ENCODE measurements at places on chromosomes 1 and 21.

DNA sequence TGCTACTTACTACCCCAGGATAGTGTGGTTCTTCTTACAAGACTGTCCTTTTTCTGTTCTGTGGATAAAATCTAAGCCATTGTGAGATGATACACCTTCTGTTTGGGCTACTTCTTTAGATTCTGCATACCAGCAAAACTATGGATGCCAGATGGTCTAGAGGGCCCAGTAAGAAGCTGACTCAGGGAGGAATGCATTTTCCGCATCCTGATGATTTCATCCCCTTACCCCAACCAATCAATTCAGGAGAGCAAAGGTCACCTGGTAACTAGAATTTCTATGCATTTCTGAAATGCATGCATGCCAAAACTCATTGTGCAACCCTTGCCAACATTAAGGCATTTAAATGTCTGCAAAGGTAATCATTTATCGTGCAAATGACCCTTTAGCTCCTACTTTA lies 285.7 kb upstream of the ZP4 start:
- DNase-seq = no peak

DNA sequence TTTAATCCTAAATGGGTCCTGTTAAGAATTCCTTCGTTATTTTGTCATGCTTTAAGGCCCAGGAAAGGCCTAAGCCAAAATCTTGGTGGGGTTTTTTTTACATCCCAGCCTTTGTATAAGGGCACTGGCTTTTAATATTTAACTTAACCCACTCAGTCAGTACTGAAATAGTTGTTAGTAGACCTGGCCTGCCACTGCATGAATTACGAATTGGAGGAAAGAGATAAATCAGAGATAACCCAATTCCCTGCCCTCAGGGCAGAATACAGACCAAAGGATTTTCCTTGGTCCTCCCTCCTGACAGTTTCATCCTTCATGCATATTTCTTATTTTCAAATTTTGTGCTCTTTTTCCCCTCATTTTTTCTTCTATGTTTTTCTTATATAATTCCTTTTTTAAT lies 193.0 kb downstream of the FASLG start:
- no peak for DNase-seq

DNA sequence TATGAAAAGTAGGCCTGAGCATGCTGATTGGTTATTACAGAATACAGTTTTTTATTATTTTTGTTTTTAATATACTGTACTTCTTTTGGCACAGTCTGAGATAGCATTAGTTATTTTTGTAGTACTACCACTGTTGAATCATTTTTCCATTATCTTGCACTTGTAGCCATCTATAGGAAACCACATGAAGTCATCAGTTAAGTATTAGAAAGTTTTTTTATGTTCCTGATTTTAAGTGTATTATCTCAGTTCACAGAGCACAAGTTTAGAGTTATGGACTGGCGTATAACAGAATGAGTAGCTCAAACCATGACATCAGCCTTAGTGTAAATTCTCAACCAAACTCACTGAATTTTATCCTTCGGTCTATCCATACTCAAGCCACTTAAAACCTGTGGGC lies 22.8 kb downstream of the DHX9 start:
- DNase-seq = no peak

DNA sequence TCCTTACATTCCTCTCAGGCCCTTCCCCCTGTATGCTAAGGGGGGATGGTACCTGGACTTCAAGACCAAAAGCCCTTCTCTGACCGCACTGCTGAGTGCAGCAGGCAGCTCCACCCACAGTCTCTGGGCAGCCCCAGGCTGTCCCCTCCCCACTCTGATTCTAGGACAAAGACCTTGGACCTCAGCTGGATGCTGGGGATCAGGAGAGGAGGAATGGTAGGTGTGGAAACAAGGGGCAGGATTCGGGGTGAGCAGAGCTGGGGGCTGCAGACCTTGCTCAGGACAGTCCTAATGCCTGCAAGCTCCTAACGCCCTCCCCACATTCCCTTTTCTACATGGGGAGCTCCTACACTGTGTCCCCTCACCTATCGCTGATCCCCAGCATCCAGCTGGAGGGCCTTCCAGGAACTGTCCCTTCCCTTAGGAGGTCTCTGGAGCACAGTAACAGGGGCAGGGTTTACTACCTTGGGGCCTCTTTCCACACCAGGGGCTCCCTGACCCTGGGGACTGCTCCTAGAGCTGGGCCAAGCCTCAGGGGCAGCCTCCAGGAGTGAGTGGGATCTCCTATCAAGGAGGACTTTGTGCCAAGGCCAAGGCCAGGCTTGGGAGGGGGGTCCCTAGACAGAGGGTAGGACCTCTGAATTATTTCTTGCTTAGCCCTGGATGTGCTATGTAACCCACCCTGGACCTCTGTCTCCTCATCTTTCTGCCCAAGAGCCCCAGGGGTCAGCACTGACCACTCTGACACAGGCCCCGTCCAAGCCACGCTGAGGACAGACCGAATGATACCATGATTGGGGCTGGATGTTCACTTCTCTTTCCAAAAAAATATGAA lies 5.6 kb downstream of the CLDN19 start:
- no peak for DNase-seq

GRCh38 chr1:38055398-38055797 lies 8.8 kb upstream of the POU3F1 start:
- no peak for DNase-seq

GRCh38 chr1:172999349-172999748 lies 51.4 kb downstream of the TNFSF18 start:
- no peak for DNase-seq

DNA sequence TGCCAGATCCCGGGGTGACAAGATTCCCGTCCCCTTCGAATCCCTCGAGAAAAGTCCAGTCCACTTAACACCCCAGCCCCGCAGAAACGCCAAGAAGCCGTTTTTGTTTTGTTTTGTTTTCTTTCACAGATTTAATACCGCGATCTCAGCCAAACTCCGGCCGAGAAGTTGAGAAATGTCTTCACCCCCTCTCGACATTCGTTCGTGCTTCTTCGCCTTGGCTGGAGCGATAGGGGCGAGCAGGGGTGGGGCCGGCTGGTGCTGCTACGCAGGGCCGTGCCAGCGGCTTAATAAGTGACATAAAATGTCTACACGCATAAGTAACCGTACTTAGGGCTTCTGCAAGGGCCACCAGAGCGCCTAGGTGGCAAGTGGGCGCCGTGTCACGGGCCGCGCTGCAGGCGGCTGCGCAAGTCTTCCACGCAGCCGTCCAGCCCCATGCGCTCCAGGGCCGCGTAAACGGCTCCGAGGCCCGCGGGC lies 4.9 kb downstream of the TNFRSF25 start:
- DNase-seq = no peak

- no peak for DNase-seq
These were observed 262.5 kb downstream of the GRIK1 start for GRCh38 chr21:29677326-29677725.

- no peak for DNase-seq
These were observed 17.3 kb downstream of the BTG2 start for GRCh38 chr1:203322500-203323179.

DNA sequence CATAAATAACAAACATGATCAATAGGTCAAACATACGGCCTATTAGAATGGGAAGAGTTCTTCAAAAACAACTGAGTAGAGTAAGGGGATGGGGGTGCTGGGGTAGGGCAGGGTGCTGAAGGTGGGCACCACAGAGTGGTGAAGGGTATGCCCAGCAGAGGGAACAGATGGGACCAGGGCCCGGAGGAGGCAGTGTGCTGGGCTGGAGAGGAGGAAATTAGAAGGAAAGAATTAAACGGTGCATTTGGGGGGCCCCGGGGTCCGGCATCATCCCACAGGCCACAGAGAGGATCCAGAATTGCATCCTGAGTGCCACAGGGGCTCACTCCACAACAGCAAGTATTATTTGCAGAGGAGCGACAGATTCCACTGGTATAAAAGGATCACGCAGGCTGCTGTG lies 94.5 kb downstream of the GLIS1 start:
- DNase-seq = no peak

DNA sequence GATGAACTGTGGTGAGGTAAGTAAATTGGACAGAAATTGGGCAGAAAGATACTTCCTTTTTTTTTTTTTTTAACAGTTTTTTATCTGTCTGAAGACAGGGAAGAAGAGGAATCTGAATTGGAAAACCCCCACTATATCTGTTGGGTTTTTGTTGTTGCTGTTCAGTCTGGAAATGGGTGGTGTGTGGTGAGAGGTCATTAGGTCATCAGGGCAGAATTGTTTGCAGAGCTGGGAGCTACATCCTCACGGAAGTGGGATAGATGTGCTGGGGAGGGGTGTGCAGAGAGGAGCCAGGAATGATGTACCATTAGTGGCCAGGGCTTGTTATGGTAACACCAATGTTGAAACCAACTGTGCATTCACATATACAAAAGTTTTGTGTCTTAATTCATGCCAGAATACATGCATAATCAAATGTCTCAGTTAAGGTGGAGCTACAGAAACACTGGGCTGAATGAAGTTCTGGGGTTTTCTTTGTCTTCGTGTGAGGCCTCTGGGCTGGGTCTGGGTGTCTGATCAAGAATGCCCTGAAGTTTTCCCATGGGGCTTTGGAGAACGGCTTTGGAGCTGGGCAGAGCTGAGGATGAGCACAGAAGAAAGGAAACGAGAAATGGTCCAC lies 12.4 kb downstream of the USP25 start:
- DNase-seq = no peak

DNA sequence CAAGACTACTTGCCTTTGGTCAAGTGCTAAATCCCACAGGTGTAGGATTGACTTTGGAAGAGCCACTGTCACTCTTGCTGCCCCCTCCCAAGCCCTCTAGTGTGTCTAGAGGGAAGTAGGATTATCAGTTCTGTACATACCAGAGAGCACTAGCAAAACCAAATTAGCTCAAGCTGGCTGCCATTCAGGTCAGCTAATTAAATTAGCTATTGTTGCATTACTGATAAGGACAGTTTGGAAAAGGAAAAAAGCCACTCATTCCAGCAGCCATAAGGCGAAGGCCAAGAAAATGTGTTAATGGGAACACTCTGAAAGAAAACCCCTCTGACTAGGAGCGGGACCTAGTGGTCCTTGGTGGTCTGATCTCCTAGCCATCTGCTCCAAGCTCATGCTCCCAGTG lies 321.7 kb downstream of the PBX1 start:
- no peak for DNase-seq

- DNase-seq = no peak
These were observed 68.3 kb upstream of the KIF26B start for GRCh38 chr1:245086389-245086969.

DNA sequence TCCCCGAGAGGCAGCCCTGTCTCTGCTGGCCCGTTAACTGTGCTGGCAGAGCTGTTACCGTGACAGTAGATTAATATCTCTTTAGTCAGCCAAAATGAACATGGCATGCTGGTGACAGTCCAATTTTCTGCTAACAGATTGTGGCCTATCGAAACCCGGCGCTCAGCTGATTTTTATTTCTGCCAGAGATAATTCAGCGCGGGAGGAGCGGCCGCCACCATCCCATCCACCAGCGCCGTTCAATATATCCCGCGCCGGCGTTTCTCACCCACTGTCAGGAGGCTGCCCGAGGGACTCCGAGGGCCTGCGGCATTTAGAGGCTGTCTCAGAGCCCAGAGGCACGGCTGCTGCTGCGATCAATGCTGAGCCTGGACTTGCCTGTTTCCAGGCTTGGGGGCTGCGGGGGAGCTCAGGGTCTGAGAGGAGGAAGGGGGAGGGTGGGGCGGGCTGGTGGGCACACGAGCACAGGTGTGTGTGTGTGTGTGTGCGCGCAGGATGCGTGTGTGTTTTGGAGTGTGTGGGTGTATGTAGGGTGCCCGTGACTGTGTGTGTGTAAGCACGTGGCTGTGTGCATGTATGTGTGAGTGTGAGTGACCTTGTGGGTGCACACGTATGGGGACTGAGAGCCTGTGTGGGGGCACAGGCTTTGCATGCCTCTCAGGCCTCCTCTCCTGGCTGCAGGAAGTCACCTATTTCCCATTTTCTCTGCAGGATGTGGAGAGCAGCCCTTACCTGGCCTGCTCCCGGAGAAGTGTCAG lies 109.7 kb upstream of the ACTRT2 start:
- no peak for DNase-seq

DNA sequence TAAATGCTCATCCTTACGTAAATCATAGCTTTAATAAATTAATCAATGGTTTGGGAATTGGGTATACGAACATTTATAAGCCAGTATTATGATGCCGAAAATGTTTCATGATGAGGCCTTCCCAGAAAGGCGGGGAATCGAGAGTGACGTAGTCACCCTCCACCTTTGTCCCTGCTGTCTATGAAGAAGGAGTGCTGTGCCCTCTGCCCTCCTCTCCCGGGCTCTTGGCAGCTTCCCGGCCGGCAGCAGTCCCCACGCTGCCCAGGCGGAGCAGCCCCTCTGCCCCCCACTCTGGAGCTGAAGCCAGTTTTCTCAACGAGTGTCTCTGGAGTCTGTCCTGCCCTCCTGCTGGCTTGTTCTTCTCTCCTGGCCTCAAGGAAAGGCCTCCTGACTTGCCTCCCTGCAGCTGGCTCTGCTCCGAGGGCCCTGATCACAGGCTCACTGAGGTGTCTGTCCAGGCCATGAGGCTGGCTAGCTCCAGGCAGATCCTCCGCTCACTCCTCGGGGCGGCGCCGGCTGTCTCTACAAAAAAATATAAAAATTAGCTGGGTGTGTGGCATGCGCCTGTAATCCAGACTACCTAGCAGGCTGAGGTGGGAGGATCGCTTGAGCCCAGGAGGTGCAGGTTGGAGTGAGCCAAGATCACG lies 150.7 kb upstream of the COL6A1 start:
- no peak for DNase-seq

- DNase-seq = no peak
These were observed 249.9 kb downstream of the FMN2 start for GRCh38 chr1:240341365-240342250.

GRCh38 chr21:43303275-43304178 lies 123.4 kb downstream of the SIK1 start:
- DNase-seq = no peak

DNA sequence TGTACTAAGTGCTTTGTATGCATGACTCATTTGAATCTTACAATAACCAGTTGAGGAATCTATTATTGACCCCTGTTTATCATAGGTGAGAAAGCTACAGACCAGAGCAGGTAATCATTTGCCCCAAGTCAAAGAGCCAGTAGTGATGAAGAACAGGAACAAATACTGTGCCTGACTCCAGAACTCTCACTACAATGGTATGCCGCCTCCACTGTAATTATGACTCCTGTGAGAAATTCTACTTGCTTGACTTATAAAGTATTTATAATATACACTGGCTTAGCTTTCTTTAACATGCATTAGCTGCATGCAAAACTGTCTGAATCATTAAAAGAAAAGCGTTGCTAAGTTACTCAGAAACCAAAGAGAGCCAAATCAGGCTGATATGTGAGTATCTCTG lies 92.6 kb downstream of the ZNF281 start:
- peak; percentile 63 for DNase-seq
